ENCODE measurements at places on chromosomes 11 and 22.

- DNase-seq = no peak
Observed at GRCh38 chr11:107752949-107753822, 41.3 kb upstream of the SLN start.

DNA sequence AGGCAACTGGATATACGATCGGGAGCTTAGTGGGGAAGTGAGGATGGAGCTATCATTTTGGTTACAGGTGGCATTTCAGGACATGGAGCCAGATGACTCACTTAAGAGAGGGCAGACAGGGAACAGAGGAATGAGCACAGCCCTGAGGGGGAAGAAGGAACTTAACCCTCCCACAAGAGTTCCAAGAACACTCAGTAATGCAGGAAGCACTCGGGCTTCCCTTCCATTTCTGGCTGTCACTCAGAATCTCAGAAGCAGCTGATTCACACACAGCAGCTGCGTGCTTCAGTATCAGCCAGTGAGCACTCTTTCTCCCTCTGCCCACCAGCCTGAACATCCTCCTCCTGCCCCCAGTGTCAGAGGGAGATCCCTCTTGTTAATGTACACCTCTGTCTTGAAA is 34.8 kb downstream of the EFCAB6 start:
- no peak for DNase-seq

GRCh38 chr11:118912742-118913410 is 12.8 kb downstream of the BCL9L start:
- DNase-seq = no peak

GRCh38 chr11:35387111-35387982 is 32.0 kb downstream of the SLC1A2 start:
- DNase-seq = peak; percentile 11

DNA sequence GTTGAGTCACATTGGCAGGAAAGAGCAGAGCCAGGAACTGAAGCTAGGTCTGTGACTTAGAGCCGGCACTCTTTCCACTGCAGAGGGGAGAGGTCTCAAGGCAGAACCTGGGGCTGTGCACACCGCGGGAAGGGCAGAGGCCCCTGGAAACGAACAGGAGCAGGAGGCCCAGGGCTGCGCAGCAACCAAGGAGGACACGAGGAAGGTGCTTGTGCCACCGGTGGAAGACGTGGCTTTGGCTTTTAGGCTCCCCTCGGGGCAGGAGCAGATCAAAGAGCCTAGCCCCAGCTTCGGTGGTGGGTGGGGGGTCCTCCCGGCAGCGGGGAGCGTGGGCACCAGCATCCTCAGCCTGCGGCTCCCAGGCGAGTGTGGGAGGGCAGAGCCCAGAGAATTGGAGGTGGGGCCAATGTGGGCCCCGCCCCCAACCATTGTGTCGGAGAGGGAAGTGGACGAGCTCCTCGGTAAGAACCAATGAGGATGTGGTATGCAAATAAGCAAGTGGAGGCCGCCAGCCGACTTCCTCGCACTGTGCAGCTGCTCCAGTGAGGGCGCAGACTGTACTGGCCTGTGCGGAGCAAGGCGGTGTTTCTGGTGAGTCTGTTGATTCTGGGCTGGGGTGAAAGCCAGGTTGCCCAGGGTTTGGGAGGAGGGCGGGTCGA is at the start of gene CCDC116:
Gene CCDC116 (plus strand): TSS at position 524 of the 659 bp plus-strand sequence. CDS start 422 bp downstream, outside the sequence.
- DNase-seq = peak; percentile 48

- DNase-seq = no peak
Observed at GRCh38 chr22:42432020-42432596, at the start of gene NFAM1. NFAM1 (minus strand) TSS chr22:42432403; CDS start chr22:42432357, 46 bp downstream.

GRCh38 chr22:30754971-30755758 is 60.5 kb downstream of the OSBP2 start:
- peak; percentile 27 for DNase-seq

- no peak for DNase-seq
Observed at GRCh38 chr11:63845303-63845702, 6.4 kb downstream of the MARK2 start.

DNA sequence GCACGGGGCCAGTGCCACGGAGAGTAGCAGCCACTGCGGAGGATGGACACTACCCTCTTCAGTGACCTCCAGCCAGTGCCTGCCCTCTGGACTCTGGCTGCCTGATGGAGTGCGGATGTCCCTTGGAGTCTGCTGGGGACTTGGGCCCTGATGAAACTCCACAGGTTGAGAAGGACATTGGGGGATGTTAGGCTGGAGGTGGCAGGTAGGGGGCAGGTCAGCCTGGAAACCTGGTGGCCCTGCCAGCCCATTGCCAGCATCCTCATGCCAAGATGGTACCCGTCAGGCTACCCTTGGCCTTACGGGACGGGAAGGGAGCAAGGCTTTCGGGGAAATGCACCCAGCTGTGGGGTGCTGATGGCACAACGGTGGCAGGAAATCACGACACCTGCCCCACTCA is 4.0 kb downstream of the CABP7 start:
- no peak for DNase-seq

DNA sequence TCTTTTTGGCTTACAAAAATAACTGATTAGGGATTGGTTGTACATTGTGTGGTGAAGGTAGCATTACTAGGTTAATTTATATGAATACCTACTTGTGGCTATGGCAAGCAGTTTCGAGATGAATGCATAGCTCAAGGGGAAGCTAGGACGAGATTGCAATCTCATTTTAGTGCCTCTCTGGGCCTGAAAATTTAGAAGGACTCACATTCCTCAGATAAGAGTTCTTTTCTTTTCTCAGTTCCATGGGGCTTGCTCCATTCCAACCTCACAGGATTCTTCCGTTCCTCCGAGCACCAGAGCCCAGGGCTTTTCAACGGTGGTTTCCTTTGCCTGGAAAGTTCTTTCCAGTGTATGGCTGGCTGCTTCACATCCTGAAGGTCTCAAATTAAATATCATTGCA is 82.1 kb downstream of the CECR2 start:
- no peak for DNase-seq

DNA sequence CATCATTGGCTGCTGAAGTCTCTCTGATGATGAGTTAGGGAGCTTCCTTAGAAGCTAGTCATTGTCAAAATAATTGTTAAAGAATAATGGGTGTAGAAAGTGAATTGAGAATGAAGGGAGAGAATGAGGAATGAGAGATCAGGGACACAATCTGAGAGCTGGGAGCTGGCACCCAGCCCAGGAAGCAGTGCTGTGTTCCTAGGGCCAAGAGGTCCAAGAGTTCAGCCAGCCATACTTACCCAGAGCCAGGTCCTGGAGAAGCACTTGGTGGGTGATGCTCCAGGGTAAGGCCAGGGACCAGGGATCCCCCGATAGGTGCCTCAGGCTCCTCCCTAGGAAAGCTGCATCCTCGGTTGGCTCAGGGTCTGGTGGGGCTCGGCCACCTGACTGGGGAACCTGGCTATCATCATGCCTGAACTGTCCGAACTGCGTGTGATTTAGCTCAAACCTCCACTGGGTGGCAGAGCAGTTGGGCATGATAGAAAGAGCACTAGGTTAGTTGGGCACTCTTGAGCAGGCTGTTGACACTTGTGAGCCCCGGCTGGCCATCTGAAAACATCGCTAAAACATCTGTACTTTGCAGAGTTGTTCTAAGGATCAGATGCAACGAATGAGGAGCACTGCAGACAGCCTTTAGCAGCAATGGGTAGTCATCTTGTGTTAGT is 123.9 kb upstream of the NCAM1 start:
- peak; percentile 33 for DNase-seq

DNA sequence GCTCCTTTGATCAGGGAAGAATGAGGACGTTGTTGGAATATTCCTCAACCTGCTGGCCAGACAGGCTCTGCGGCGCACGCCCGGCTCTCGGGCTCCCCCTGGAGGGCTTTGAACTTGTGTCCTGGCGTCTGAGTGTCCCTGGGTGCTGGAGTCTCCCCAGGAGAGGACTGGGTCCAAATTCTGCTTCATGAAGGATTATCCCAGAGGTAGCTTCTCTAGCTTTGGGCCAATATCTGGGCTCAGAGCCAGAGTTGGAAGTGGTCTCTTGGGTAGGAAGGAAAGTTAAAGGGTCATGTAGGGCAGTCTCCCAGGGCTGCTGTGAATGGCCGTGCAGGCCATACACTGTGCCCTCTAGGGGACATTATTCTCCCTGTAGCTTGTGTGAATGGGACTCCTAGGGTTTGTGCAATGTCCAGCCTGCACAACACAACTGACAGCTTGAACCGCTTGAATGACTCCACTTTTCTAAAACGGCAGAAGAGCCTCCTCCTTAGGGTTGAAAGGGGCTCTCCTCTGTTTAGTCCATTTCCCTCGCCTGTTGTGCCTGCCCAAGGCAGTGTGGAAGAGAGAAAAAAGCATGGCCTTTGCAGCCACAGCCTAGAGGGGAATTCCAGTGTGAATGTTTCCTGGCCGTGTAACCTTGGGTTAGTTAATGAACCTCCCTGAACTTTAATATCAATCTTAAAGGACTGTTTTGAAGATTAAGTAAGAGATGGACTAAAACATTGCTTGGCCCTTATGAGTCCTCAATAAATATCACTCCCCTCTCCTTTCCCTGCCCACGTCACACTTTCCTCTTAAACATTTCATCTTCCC is 111.2 kb upstream of the THY1 start:
- DNase-seq = peak; percentile 71

DNA sequence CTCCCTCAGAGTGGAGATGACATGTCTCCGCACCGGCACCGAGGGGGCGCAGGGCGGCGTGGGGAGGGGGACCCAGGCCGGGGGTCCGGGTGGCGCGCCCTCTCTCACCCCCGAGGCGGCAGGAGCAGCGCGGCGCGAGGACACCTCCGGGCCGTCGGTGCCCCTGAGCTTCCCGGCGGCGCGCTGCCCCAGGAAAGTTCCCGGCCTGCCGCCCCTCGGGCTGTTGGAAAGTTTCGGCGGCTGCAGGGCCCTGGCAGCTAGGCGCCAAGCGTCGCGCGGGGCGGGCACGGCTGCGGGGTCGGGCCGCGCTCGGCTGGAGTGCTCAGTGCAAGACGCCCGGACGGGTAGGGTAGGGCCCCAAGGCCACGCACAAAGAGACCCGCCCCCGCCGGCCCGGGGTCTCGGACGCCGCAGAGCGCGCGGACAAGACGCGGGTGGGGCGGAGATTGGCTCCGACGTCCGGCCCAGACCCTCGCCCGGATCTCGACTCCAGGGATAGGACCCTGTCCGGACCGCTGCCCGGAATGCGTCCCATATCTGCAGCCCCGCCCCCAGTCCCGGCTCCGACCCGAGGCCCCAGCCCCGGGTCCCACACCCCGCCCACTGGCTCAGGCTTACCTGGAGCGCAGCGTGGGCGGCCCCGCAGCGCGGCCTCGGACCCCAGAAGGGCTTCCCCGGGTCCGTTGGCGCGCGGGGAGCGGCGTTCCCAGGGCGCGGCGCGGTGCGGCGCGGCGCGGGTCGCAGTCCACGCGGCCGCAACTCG is 471 bp downstream of the ARVCF start:
- DNase-seq = no peak

DNA sequence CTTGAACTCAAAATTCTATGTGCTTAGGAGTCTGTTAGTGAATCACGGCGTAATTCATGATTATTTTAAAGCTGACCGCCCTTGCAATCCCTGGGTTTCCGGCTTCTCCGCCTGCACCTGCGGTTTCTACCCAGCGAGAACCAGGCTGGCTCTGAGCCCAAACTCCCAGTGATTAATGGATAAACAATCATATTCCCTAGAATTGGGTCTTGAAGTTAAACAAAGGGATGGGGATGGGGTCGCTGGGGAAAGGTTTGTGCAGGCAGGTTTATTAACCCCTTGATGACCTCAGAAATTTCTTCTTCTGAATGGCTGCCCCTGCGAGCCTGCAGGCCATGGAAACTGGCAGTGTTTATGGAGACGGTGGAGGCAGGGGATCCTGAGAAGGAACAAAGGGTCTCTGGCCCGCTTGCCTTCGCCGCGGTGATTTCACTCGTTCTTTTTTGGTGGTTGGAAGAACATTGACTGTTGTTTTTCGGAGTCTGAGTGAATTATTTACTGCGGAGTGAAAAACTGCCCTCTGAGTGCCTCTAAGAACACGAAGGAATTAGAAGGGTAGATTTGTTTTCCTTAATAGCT is 1000.3 kb downstream of the BRD1 start:
- DNase-seq = no peak

- DNase-seq = no peak
Observed at GRCh38 chr11:67384851-67385366, 6.9 kb upstream of the RAD9A start.

GRCh38 chr22:37188901-37189466 is 937 bp upstream of the C1QTNF6 start:
- no peak for DNase-seq

DNA sequence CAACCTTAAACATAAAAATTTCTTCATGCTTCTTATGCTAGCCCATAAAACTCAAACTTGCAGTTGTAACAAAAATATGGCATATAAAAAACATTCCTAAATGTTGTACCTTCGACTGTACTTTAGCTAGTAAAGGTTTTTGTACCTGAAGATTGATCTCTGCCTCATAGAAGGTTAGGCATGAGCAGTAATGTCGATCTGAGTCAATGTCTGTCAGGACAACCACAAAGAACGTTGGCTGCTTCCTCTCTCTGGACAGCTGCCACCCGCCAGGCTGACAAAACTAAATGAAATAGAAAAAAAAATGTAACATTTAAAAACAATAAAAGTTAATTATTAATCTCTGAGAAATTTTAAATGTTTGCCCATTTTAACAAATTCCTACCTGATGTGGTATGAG is 251.3 kb downstream of the SBF2 start:
- DNase-seq = peak; percentile 61

- DNase-seq = no peak
Observed at GRCh38 chr11:767238-767637, 10.0 kb downstream of the GATD1 start.

DNA sequence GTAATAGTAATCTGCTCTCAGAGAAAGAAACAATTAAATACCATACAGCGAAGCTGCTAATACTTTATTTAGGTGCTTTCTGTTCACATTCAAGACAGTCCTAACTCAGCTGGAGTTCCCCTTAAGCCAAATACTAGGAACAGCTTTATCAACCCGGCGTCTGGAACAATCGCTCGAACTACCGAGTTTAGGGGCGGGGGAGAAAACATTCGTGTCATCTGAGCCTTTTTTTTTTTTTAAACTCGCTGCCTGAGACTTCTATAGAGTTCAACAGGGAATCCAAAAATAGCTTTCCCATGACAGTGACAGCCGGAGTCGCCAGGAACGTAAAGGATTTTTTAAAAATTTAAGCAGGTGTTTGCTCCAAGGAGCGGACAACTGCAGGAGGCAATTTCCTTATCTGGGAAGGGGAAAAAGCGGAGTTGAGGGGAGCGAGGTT is 852 bp downstream of the TRAF6 start:
- DNase-seq = no peak

DNA sequence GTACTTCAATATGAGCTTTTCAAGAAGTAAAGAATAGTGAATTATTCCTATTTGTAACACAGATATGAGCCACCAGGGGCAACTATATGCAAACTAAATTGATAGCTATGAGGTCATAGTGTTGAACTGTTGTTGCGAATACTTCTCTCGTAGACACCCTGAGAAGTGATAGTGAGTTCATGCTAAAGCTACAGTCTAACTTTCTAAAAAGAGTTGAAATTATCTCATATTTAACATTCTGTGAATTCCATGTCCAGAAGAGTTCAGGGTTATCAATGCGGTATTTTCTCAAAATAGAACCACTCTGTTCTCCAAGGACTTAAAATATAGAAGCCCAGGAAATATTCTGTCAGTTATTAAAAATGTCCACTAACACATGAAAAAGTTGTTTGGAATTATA is 185.4 kb downstream of the AASDHPPT start:
- DNase-seq = no peak

GRCh38 chr11:119109843-119110242 is 2.7 kb downstream of the C2CD2L start:
- DNase-seq = no peak

- DNase-seq = no peak
Observed at GRCh38 chr22:50485221-50486131, 1.2 kb upstream of the MIOX start.

- DNase-seq = no peak
Observed at GRCh38 chr11:106231591-106231990, 154.1 kb downstream of the AASDHPPT start.

- DNase-seq = peak; percentile 54
Observed at GRCh38 chr22:37019309-37020191, at the start of the genes MPST and TST. MPST (plus strand) TSS chr22:37019742; CDS start chr22:37019837, 95 bp downstream. TST (minus strand) TSS chr22:37019447; CDS start chr22:37018732, 715 bp downstream.

- no peak for DNase-seq
Observed at GRCh38 chr11:44550123-44550522, 15.3 kb upstream of the CD82 start.

Measured in AML-193 (cell line).